Cerebellum (tissue), 4 donors: ENCODE measurements at places on chromosomes 1 and 21.

DNA sequence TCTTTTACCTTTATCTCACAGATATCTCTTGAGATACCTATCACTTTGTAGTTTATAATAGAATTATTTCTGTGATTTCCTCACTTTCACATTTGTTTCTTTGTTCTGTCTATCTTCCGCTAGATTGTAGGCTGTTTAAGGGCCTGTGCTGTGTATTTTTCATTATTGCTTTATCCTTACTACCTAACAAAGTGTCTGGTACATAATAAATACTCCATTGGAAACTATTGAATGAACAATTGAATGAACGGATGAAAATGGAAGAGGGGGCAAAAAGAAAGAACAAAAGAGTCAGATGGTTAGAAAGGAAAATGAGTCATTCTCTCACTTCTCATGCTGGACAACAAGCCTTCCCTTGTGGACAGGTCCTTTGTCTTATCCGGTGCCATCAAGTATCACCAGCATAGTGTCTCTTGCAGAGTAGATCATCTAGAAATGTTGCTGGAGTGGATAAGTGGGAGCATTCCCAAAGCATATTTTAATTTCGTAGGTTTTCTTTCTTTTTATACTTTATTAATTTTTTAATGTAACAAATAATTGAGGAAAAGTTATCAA lies 159.8 kb downstream of the NEK7 start:
- DNase-seq: no peak

DNA sequence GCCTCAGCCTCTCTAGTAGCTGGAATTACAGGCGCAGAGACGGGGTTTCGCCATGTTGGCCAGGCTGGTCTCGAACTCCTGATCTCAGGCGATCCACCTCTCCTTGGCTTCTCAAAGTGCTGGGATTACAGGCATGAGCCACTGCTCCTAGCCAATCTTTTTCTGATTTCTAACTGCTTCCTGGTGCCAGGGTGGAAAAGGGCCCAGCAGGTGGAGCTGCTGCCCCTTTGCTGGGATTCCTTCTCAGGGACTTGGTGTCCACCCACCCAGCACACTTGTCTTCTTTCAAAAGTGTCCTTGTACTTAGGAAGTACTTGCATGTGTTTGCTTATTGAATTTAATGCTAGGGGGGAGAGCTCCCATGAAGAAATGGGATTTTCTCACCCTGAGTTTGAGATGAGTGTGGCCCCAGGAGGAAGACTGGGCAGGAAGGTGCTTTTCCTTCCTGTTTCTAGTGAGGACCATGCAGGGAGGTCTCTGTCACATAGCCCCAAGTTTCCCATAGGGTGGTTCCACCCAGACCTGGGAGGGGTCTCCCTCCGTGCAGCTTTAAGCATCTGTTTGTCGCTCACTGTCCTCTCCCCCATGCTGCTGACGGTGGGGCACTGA lies 14.2 kb downstream of the UTP11 start:
- DNase-seq: peak; percentile 27

DNA sequence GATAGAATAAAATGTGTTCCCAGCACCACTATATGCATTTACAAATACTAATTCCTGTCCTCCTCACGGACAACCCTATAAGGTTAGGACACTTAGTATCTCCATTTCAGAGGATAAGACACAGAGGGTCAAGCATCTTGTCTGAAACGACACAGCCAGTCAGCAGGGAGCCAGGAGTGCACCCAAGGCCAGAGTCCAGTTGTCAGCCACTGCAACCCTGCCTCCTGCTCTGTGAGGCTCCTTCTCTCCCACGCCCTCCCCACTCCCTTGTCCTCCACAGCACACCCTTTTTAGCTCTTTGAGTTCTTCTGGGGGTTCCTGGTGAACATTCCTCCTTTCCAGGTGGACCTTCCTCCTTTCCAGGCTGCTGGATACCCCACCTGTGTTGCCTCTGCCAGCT lies 119.0 kb upstream of the TNR start:
- DNase-seq: no peak

DNA sequence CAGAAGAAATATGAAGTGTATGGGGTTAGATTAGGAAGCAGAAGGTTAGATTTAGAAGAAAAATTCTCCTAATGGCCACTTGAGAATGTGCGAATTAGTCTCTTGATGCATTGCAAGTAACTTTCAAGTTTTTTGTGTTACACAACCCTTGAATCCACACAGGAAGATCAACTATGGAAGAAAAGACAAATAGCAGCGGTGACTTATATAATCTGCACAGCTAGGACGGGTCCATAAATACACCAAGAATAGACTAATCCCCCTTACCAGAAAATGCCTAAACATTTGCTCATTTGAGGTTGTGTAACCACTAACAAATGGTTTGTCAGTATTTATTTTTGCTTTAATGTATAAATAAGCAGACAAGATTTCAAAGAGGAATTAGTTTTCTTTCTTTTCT lies 182.6 kb downstream of the TGFB2 start:
- DNase-seq: no peak

- no peak for DNase-seq
Measured at GRCh38 chr1:69765951-69766350, 198.2 kb downstream of the LRRC7 start.

DNA sequence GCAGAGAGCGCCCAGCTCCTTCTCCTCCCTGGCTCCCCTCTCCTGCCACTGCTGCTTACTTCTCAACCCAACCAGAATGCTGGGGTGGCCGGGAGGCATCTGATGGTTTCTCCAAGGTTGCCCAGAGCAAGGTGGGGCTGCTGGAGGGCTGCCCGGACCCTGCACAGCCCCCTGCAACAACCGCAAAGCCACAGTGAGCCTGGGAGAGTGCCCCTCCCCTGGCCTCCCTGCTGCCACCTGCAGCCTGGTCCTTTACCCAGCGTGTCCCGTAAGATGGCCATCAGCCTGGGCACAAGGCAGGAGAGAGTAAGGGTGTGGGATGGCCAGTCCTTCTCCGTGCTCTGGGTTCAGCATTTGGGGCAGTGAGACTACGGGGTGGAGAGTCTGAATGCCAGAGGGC lies 17.0 kb downstream of the MX2 start:
- no peak for DNase-seq

DNA sequence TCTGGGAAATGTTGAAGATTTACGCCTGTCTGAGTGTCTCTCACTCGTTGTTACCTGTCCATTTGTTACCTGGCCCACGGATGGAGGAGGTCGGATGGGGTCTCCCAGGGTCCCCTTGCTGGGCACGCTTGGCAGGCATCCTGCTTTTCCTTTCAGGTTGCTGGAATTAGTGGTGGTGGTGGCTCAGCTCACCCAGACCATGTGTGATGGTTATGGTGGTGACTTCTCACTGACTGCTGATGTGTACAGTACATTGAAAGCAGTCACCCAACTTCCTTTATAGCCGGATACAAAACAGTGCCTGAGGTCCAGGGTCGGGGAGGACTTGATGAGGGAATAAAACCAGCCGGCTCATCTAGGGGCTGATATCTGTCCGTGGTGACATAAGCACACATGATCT lies 19.5 kb downstream of the MAPKAPK2 start:
- DNase-seq: no peak
